ENCODE measurements at places on chromosomes 11 and 22.

DNA sequence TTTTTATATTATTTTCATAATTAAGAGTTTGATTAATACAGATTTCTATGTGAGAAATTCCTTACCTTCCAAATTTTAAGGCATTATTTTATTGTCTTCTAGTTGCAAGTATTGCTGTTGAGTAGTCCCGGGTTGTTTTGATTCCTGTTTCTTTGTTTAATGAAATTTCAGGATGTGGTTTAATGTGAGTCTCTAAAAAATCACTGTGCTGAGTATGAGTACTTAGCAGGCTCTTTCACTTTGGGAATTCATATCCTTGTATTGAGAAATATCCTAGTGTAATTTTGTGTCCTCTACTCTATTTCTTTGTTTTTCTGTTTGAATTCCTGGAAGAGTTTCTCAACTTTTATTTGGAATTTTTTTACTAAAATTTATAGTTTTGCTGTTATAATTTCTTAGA, 113.2 kb downstream of the TMEM135 start:
- no peak for DNase-seq

GRCh38 chr11:65452806-65453490, 30.4 kb downstream of the NEAT1 start:
- DNase-seq, result no peak

DNA sequence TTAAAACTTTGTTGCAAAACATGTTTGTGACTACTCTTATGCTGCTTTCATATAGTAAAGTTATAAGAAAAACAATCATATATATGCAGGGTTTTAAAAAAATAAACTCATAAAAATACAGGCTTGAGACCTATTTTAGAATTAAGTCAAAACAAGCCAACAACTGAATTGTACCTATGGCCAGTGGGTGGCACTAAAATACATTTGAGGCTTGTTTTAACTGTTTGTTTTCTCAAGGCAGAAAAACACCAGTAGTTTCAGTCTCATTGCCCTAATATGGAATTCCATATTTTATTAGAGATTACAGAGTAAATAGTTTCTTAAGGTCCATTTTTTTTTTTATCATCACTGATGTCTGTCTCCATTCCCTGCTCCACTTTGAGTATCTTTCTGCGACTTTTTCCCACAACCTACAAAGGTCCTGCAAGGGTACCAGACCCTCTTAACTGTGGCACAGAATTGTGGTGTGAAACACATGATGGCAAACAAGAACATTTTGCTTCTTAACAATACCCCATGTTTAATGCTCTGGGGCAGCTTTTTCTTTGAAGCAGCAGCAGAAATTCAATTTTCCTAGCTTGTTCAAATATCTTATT, 8.5 kb upstream of the CCDC89 start:
- DNase-seq, result no peak

GRCh38 chr22:42154293-42155052, 23.9 kb upstream of the CYP2D6 start:
- DNase-seq, result no peak

DNA sequence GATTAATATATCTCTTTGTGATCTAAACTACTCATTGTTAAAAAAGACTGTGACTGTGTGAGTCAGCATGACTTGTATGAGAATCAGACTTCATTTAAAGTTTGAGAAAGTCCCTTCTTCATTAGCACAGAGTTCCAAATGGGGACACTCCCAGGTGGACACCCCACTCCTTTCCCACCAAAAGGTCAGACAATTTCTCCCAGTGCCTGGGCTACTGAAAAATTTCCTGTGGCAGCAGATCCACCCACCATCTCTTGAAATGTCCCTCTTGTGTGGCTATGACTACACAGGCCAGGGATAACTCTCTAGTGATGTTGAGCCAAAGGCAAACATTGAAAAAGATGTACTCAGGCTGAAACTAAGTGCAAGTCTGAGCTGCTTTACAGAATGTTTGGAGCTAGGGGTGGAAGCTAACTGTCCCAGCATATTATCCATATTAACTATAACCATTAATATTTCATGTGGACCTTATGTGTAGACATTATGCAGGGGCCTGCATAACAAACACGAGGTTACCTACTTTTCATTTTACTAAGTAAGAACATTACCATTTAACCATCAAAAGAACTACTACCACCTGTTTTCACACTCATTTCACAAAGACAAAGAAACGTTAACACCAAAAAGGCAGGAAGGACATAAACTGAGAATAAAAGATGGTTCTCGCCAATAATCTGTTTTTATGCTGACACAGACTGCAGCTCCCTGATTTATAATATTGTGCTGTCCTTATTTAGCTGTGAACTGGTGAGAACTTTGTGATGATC, 44.8 kb downstream of the MMP20 start:
- DNase-seq, result no peak

- DNase-seq, result no peak
Observed at GRCh38 chr11:84560206-84560605, 1066.9 kb downstream of the DLG2 start.

- no peak for DNase-seq
Observed at GRCh38 chr22:48923165-48923865, 904.4 kb downstream of the BRD1 start.

GRCh38 chr11:67356387-67356863, 3.1 kb upstream of the POLD4 start:
- no peak for DNase-seq

- no peak for DNase-seq
Observed at GRCh38 chr11:57214098-57214417, 23.0 kb downstream of the APLNR start.

DNA sequence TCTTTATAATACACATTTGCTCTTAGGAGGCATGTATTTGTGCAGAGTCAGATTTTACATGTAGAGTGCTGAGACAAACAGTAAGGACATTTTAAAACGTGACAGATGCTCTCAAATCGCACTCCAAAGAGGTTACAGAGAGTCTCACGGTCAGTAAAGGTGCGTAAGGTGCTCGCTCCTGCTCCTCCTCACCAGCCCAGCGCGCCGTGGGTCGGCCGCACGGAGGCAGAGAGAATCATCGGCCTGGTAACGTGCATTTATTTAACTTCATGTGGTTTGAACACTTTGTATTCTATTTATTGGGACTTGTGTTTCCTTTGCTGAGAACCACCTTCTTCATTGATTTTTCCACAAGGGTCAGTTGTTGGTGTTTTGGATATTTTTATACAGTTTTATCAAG, 900.1 kb downstream of the BRD1 start:
- no peak for DNase-seq

GRCh38 chr11:100970283-100971164, 159.1 kb downstream of the PGR start:
- DNase-seq, result no peak

- no peak for DNase-seq
Observed at GRCh38 chr11:5891216-5891800, 1.7 kb upstream of the OR52E5 start.

DNA sequence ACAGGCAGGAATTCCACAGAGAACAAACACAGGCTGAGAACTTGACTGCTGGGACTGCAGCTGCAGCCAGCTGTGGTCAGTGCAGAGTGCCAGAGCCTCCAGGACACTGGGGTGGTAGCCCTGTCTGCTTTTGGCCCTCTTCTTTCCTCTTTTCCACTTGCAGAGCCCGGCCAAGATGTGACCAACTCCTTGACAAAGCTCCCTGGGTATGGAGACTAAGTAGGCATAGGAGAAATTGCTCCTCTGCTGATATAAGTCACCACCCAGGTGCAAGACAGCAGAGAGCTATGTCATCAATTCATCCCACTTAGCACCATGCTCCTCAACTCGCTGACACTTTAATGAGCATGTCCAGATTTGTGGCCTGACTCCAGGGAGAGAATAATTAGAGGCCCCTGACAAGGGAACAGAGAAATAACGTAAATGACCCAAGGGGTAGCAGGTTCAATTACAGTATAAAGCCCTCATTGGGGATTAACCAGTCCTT, 369.4 kb upstream of the B3GAT1 start:
- DNase-seq, result no peak

DNA sequence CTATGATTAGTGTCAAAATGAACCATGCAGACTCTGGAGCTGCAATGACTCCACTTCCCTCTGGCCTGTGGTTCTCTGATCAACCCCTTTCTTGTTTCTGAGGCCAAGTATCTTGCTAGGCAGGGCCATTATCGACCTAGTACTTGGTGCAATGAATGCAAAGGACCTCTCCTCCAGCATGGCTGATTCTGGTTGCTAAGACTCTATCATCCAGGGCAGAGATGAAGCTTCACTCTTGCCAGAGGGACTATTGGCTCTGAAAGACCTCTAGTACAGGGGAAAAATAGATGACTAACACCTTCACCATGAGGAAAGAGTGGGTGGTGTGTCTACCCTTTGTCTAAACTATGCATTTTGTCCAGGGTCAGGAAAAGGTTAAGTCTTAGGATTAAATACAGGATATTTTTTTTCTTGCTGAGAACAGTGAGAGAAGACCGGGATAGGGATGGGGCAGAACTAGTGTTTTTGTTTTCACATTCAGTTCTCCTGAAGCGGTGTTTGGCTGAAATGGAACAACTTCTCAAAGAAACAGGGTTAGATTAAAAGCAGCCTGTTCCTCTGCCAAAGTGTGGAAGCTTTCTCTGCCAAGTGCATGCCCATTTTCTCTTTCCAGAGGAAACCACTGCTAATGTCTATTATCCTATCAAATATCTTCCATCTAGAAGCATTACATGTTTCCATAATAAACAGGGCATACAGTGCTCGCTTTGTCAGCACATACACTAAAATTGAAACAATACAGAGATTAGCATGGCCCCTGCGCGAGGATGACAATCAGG, 5.0 kb upstream of the MTFP1 start:
- DNase-seq, result peak; percentile 17

GRCh38 chr22:49099496-49100124, 728.1 kb downstream of the BRD1 start:
- DNase-seq, result peak; percentile 27

GRCh38 chr11:17443000-17443399, 33.6 kb downstream of the ABCC8 start:
- no peak for DNase-seq

- peak; percentile 54 for DNase-seq
Observed at GRCh38 chr22:42425337-42425988, 6.7 kb downstream of the NFAM1 start.

GRCh38 chr11:67033661-67034166, 10.8 kb downstream of the SYT12 start:
- DNase-seq, result no peak

DNA sequence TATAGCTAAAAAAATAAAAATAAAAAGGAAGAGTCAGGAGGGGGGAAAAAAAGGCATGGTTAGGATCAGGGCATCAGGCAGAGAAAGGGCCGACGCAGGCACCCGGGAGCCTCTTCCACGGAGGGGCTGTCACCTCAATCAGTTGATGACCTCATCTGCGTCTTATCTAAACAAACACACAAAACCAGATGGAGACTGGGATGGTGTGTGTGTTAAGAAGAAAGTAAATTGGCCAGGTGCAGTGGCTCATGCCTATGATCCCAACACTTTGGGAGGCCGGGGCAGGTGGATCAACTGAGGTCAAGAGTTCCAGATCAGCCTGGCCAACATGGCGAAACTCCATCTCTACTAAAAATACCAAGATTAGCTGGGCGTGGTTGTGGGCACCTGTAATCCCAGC, 63.6 kb downstream of the DHCR7 start:
- no peak for DNase-seq

GRCh38 chr11:50078001-50078400, 45.3 kb downstream of the OR4C45 start:
- no peak for DNase-seq

DNA sequence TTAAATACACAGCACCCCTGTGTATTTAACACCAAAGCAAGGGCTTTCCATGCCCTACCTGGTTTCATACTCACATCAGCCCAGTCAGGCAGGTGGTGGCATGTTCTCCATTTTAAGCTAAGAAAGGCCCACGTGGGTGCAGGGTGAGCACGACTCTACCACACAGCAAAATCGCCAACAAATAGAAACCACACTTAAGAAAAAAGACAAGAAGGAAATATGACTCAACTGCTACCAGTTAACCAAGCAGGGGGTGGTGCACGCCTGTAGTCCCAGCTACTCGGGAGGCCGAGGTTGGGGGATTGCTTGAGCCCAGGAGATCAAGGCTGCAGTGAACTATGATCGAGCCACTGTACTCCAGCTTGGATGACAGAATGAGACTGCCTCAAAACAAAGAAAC, 35.2 kb upstream of the TFIP11 start:
- DNase-seq, result no peak

DNA sequence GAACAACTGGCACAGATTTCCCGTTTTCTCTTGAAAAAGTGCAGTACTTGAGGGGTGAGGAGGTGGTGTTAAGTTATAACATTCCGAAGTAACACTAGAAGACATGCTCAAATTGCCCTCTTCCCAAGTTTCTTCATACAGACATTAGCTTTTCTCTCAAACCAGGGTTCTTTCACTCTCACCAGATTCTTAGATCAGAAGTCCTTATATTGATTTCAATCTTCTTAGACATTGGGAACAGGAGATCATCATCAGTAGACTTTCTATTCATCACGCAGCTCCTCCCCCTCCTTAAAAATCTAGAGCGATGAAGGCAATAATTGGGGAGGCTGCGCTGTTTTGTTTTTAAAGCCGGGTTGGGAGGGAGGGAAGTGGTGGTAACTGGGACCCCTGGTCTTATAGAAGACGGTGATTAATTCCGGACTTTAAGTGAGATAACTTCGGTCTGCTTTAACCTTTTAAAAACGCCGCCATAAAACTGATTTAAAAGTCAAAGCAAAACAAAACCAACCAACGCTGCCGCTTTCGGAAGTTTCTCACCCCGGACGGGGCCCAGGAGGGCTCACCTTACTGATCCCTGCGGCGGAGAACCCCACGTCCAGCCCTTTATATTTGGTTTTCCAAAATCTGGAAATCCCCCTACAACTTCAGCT, 665 bp downstream of the USP28 start:
- no peak for DNase-seq

- DNase-seq, result no peak
Observed at GRCh38 chr11:110433393-110434333, 3.9 kb downstream of the FDX1 start.

GRCh38 chr11:2366733-2367132, 10.4 kb upstream of the CD81 start:
- no peak for DNase-seq

- no peak for DNase-seq
Observed at GRCh38 chr11:76234021-76234415, 27.7 kb upstream of the WNT11 start.

DNA sequence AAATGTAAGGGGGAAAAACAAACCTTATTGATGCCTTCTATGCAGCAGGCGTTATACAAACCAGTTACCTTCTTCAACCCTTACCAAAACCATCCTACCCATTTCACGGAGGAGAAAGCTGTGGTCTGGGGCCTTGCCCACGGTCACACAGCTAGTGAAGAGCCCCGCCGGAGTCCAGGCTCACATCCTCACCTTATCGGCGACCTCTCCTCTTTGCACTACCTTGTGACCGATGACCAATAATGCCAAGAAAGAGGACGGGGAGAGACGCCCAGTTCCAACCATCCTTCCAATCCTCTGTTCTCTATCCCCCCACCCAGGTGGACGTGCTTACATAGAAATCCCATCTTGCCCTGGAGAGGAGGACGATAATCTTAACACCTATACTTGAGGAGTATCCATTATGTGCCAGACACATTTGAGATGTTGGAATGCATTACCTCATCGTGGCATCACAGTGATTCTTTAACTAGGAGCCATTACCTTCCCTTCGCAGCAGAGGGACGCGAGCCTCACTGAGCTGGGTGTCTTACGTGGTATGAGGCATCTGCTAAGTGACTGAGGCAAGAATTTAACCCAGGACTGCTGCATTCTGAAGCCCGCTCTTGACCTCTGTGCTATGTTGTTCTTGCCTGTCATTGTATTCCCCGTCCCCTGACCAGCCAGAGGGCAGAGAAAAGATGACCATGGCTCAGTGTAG, 253.7 kb upstream of the B3GAT1 start:
- DNase-seq, result no peak

GRCh38 chr11:111814557-111815320, 48.5 kb upstream of the PPP2R1B start:
- DNase-seq, result no peak

GRCh38 chr22:31241200-31241599, 29.1 kb downstream of the LIMK2 start:
- no peak for DNase-seq
